ENCODE measurements at places on chromosomes 5 and 9. TPM values are rescaled to one million over a fixed set of nuclear protein-coding genes. Genes with fewer than 3 reads are reported as not detected.

SPATA6L gene
- polyA plus RNA-seq, result 6.7 TPM

GABRA6 gene
- not detected for polyA plus RNA-seq

EQTN gene
- 0.77 TPM for polyA plus RNA-seq

ABCA1 gene
- 11.0 TPM for polyA plus RNA-seq

- no peak for DNase-seq
Measured at GRCh38 chr9:95185956-95186355, 131.6 kb downstream of the FANCC start.

DNA sequence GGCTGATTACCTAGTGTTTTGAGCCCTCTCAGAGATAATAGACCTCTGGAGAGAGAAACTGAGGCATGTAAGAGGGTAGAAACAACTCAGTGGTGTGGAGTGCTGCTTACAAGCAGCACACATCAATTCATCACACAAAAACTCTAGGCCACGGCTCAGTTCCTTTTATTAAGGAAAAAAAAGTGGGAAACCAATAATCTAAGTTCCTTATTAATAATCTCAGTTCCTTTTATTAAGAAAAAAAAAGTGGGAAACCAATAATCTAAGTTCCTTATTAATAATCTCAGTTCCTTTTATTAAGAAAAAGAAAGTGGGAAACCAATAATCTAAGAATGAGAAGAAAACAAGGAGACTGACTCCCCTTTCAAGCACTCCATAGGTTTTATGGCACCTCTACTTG lies 28.0 kb downstream of the TXNDC8 start:
- no peak for DNase-seq

DNA sequence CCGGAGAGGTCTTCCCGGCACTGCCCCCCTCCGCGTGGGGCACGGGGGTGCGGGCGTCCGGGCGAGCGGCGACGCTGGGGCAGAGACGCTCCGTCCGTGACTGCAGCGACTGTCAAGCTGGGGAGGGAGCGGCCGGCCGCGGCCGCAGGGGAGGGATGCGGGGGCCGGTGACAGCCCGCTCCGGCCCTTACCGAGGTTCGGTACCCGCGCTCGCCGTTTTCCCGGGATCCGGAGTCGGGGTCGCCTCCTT lies 400 bp downstream of the KDM4C start:
- no peak for DNase-seq

DNA sequence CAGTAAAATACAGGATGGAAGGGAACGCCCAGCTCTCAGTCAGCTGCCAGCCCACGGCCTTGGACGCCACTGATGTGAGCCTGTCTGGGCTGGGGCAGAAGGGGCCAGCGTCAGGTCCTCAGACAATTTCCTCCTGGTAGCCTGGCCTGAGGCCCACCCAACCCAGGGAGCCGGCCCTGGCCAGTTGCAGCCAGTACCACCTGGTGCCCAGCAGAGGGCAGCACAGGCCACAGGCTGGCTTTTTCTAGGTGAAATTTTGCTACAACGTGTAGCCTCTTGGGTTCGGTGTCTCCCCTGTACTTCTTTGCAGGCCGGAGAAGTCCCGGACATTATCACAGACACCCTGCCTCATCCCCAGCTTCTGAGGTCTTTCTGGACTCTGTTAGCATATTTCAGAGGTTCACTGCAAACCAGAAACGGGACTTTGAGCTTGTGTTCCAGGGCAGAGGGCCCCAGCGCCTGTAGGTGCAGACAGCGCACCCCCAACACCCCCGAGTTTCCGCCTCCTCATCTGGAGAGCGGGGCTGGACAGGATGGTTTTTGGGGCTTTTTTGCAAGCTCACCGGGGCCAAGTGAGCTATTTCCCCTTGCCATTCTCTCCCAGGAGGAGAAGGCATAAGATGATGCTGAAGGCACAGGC lies 45.9 kb upstream of the KCNMB1 start:
- DNase-seq, result peak; percentile 45

Data from renal pelvis (tissue), 12 donors.